ENCODE measurements at places on chromosomes 11 and 22.

GRCh38 chr11:131290185-131290584 lies 80.2 kb upstream of the NTM start:
- DNase-seq, result no peak

GRCh38 chr11:73761403-73761945 lies 600 bp upstream of the RAB6A start:
- no peak for DNase-seq

GRCh38 chr11:73168925-73169579 lies 26.9 kb upstream of the FCHSD2 start:
- no peak for DNase-seq

DNA sequence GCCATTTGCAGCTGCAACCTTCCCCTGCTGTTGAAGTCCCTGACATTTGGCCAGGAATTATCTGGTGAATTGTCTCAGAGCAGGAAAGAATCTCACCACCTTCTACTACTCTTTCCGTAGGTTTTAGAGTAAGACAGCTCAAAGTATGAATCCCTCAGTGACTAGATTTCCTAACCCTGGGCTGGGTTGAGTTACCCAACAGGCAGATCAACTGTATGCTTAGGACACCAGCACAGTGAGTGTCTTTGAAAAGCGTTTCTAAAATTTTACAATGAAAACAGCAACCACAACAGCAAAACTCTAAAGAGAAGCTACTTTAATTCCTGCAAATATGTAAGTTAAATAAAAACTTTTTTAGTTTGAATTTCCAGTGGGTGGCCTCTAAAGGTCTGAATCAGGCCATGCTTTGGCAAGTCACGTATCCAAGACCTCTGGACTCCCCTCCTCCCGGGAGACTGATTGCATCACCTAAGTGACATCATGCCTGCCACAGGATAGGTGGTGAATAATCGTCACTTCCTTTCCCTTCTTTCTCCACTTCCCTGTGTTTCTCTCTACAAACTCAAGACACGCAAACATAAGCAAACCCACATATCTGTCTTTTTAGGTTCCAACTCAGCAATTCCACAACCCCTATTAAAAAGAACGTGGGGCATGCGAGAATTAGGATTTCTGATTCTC lies 7.8 kb downstream of the OR8B12 start:
- no peak for DNase-seq

DNA sequence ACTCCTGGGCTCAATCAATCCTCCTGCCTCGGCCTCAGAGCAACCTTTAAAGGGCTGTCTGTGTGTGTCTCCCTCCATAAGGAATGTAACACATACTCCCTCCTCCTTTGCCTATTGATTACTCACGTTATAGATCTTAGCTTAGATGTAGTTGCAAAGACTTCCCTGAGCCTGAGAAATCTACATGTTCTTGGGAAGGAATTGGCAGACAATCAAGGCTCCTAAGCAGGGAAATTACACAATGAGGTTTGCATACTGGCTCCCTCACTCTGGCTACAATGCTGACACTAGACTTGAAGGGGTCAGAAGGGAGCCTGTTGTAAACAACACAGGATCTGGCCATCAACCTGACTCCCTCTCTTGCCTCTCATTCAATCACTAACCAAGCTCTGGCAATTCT lies 5.2 kb upstream of the OLFML1 start:
- no peak for DNase-seq

GRCh38 chr11:47071791-47072261 lies 104.9 kb downstream of the ARFGAP2 start:
- no peak for DNase-seq
